ENCODE measurements at places on chromosomes 13 and 19. TPM values are rescaled to one million over a fixed set of nuclear protein-coding genes. Genes with fewer than 3 reads are reported as not detected.
A peak's percentile ranks its signal among the peaks of the same experiment; 100 is the strongest.

DNA sequence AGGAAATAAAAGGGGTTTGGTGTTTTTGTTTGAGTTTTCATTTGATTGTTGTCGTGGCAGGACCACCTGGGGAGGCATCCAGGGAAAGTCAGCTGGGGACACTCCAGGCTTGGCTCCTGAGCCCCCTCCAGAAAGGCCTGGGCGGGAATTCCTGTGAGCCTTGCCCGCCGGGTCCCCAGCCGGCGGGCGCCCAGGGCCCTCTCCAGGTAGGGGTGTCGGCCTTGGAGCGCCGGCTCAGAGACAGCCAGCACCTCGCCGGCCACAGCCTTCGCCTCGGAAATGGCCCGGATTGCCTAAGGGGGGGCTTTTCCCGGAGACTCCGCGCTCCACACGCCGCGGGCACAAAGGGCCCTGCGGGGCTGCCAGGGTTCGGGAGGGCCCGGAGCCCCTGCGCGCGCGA, 125.0 kb downstream of the TNFRSF19 start:
- no peak for DNase-seq

GRCh38 chr19:31348481-31349159, 616 bp downstream of the TSHZ3 start:
- DNase-seq: no peak

GRCh38 chr19:40273469-40274360, 11.4 kb downstream of the AKT2 start:
- DNase-seq: no peak

- no peak for DNase-seq
These were observed 10.1 kb downstream of the RGCC start for GRCh38 chr13:41467425-41467945.

GRCh38 chr19:12938779-12939601, 581 bp downstream of the CALR start:
- peak; percentile 29 for DNase-seq

Gene TSEN34
- 23.4 TPM for polyA plus RNA-seq

GRCh38 chr13:70388935-70389334, 280.7 kb upstream of the KLHL1 start:
- no peak for DNase-seq

GRCh38 chr13:42392716-42393572, 121.0 kb downstream of the AKAP11 start:
- no peak for DNase-seq

Gene S1PR4
- polyA plus RNA-seq: 332 TPM

GRCh38 chr19:46954993-46955812, 64.4 kb upstream of the NPAS1 start:
- no peak for DNase-seq

GRCh38 chr13:29817604-29818378, 32.6 kb downstream of the UBL3 start:
- DNase-seq: no peak

- DNase-seq: no peak
These were observed 11.4 kb downstream of the COQ8B start for GRCh38 chr19:40705362-40705651.

Gene ZNF749
- 35.4 TPM for polyA plus RNA-seq

DNA sequence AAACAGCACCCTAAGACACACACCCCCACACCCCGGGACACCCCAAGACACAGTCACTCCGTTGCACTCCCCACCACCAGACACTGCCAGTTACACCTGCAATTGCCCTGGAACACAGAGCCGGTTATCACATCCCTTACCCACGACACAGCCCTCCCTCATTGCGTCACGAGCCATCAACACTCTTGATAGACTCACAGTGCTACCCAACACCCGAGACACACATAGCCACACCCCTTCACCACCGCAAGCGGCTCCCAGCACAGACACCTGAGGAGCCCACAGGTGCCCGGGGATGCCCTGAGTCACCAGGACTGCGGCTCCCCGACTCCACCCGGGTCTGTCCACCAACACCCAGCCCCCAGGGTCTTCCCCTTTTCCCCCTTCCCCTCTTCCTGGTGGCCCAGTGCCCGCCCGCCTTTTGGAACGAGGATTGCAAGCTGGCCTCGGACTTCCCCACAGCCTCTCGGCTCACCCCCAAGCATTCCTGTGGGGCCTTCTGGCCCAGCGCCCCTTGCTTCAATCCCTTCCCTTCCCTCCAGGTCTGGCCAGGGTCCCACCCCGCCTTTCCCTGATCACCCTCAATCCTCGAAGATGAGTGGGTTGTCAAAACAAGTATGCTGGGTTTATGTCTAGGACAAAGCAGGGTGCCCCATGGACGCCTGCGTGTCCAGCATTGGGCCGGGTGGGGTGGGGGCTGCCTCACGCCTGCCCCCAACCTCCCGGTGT, 1.7 kb upstream of the PTGER1 start:
- peak; percentile 30 for DNase-seq

GRCh38 chr13:84646957-84647356, 764.7 kb upstream of the SLITRK1 start:
- no peak for DNase-seq

DNA sequence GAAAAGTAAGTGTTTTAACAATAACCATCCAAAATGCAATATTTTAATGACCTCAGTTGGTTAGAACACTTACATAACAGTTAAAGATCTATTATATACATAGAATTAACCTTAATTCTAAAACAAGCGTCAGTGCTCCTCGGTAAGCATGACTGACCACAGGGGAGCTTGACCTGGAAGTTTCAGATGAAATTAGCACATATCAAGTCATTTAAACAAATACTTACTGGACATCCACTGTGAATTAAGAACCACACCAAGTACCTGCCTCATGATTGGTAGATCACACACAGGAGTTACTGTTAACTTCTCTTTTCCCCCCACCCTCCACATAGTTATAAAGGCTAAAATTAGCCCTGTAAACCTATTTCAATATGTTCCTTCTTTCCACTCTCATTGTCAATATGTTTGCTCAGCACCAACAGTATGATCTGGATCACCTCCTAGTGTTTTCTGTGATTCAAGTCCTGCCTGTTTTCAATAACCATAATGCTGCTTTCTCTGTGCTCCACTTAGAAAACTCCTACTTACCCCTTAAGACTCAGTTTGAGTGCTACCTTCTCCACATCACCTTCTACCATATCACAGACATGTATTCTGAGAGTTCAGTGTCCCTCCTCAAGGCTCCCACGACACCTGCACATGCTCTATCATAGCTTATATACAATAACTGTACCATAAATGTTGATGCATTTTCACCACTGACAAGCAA, 209.0 kb downstream of the VWA8 start:
- no peak for DNase-seq

DNA sequence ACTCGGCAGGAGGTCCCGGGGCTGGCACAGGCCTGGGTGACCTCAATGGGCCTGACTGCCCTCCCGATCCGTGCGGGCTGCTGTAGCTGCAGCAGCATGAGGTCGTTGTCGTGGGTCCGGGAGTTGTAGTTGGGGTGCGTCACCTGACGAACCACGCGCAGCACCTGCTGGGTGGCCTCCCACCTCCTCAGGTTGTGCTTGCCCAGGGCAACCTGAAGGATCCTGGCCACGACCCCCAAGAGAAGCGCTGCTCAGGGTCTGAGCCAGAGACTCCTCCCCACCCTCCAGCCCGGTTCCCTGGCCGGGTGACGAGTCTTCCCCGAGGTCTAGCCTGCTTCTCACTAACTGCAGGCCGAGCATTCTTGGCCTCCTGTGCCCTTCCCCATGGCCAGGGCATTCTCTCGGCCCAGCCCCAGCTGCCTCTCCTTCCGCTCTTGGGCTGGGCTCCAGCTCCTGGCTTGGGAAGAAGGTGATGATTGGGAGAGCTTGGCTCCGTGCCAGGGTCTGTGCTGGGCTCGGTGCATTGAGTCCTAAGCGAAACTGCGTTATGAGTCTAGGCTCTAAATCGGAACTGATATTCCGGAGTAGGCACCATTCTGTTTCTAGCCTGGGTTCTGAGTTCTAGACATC, 3.1 kb downstream of the KLK14 start:
- no peak for DNase-seq

GRCh38 chr19:14089662-14090508, 666 bp downstream of the SAMD1 start:
- peak; percentile 48 for DNase-seq

Data from naive thymus-derived CD8-positive, alpha-beta T cell (primary cell).